ENCODE measurements at places on chromosomes 2 and 18.

GRCh38 chr18:70334728-70335329 is 46.0 kb downstream of the SOCS6 start:
- no peak for DNase-seq

DNA sequence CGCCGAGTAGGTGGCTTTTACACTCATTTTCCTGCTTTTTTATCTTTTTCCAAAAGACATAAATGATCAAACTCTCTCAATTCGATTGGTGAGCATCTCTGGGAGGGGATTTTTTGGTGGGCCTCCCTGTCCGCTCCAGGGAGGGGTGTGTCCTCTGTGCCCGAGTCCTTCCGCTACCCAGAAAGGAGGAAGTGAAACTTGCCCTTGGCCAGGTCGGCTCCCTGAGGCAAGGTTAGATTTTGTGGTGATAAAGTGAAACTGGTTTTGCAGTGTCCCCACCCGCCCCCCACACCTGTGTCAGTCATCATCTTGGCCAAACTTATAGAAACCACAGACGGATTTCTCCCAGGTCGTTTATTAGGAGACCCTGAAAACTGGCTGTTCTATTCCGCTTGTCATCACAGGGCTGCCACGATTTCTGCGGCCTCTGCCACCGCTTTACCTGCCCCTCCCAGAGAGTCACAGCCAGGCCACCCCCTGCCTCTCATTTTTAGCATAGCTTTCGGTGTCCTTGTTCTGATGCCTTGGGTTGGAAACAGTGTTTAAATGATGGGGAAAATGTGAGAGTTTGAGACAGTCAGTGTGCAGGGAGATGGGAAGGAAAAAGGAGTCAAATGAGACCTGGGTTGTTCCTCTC is 93.6 kb downstream of the SH3BP4 start:
- DNase-seq: no peak

DNA sequence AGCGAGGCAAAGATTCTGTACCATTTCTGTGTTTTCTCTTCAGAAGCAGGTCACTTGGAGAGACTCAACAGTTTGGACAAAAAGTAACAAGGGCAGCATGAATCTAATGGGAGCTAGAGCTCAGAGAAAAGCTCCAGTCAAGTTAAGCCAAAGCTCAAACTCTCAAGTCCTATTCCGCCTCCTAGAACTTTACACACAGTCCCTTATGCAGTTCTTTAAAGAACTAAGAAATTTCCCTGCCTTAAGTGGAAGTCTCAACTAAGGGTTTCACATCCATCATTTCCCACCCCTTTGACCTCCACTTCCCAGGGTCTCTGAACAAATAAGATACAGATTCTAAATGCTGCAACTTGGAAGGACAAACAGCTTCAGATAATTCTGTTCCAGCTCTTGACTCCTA is 121.3 kb upstream of the RNU4ATAC start:
- DNase-seq: no peak

- no peak for DNase-seq
Observed at GRCh38 chr2:23545396-23545795, 160.4 kb downstream of the KLHL29 start.

DNA sequence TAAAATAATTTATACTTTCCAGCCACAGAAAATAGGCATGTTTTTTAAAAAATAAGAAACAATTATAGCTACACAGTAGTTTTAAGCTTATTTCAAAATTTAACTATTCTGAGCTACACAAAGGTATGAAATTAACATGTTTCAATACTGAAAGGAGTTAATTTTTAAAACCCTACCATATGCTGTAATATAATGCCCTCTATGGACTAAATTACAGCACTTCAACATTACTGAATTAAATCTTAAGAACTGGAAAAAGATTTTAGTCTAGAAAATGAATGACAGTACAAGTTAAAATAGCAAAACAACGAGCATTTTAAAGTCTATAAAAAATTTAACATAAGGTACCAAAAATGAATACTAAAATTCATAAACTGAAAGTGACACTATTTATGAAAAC is 36.3 kb downstream of the RTN4 start:
- DNase-seq: no peak

DNA sequence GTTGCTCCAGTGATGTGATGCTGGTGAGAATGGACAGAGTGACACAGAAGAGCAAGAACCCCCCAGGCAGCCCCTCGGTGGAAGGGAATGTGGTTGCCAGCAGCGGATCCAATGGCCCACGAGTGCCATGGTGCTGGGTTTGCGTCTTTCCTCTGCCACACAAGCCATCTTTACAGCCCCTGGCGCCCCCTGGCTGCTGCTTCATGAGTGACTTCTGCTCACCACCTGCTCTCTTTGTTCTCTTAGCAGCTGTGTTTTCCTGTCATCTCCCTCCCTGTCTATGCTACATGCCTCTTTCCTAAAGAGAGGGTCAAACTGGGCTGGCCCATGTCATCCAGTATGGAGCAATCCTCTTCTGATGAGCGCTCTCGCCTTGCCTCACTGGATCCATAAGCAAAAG is 300.0 kb upstream of the SMIM21 start:
- no peak for DNase-seq

DNA sequence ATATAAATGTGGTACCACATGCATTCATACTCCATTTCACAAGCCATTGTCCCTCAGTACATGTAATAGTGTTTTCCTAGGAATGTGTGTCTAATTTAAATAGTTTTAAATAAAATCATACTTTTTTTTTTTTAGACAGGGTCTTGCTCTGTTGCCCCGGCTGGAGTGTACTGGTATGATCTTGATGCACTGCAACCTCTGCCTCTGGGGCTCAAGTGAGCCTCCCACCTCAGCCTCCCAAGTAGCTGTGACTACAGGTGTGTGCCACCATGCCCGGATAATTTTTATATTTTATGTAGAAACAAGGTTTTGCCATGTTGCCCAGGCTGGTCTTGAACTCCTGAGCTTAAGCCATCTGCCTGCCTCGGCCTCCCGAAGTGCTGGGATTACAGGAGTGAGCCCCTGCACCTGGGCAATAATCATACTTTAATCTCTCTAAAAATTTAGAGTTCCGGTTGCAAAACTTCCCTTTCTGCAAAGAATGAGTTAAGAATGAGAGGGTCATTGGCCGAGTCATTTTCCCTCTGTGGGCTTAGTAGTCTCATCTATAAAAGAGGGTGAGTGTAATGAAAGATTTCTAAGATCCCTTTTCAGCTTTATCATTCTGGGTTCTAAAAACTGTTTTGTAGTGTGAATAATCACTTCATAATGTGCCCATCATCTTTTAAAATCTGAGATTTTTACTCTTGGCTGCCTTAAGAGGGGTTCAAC is 116.0 kb upstream of the PELI1 start:
- no peak for DNase-seq

DNA sequence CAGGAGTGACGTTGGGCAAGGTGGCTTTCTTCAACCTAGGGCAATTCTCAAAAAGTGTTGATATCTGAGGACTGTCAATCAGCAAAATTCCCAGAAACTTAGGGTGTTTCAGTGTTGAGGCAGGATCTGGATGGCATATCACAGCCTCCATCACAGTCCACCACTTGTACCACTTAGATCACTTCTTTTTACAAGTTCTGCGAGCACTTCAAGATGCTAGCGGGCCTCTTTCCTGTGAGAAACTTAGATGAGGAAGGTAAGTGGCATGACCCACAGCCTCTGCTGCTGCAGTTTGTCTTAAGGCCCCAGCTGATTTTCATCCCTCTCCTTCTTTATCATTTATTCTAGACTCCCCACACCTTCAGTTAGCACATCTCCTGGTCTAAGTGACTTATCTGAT is 295.4 kb upstream of the ZNF521 start:
- DNase-seq: no peak

Measured in stimulated activated CD8-positive, alpha-beta memory T cell treated with anti-CD3 and anti-CD28 coated beads, Interleukin-7, amount 100 ng/mL, for 1 hour (primary cell).